Activated CD4-positive, alpha-beta T cell treated with anti-CD3 and anti-CD28 coated beads for 4 hours (primary cell): ENCODE measurements at places on chromosomes 6 and 20.

GRCh38 chr6:40425192-40425919 lies 161.8 kb downstream of the LRFN2 start:
- no peak for DNase-seq

DNA sequence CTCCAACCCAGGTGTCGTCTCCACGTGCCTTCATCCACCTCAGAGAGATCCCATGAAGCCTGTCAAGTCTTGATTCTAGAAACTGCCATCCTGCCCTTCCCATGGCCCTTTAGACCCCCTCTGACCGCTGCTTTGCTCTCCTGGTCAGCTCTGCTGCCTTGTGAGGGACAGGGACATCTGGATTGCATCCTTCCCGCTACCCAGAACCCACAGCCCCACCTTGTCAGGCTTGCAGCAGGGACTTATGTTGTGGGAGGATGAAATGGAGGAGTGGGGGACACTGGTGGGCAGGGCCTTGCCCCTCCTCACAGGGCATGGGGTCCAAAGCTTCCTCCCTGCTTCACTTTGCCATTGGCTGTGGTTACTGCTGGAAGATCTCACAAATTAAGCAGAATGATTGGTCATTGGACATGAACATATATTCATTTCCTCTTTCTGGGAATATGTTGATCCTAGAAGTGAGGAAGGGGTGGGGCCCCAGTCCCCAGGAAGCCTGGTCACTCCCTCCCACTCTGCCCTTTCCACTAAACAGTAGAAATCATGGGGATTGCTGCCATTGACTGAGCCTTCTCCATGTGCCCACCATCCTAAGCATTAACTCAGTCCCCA lies 4.5 kb downstream of the GLP1R start:
- DNase-seq = no peak

DNA sequence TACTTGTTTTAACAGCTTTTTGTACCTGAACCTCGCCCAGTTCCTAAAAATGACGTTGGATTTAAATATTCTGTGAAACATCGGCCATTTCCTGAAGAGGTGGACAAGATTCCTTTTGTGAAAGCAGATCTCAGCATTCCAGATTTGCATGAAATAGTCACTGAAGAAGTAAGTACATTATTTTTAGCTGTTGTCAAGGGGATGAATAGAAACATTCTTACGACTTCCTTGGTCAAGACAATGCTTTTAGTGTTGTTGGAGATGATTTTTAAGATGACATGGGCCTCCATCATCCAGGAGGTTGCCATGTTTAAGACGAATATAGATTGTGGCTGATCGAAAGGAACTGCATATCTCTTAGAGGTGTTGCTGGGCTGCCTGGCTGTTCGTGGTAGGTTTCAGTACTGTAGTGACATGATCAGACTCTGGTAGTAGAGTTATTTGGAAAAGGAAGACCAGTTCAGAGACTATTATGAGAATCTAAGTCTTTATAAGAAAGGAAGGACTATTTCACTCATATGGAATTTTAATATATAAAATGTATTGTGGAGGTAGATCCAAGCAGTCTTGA lies 29.9 kb upstream of the ADIG start:
- DNase-seq = no peak

- no peak for DNase-seq
Observed at GRCh38 chr6:75024828-75025227, 181.0 kb downstream of the COL12A1 start.

- no peak for DNase-seq
Observed at GRCh38 chr6:126396131-126396530, 56.2 kb downstream of the CENPW start.

- no peak for DNase-seq
Observed at GRCh38 chr6:95882371-95882770, 133.4 kb upstream of the FUT9 start.

DNA sequence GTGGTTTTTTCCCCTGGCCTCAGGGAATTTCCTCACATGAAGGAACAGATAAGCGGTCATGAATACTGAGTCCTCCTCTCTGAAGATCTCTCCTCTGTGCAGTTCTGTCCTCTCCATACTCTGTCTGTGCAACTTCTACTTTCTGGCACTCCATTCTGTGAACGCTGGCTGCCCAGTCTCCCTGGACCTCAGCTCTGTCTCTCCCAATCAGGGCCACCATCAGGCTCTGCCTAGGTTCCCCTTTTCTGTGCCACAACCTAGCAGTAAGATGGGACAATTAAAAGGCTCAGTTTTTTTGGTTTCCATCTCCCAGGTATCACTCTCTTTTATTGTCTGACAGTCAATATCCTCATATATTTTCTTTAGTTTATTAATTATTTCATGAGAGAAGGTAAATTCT lies 4.8 kb upstream of the ADGB start:
- DNase-seq = no peak

GRCh38 chr6:168214586-168215104 lies 104.9 kb downstream of the DACT2 start:
- no peak for DNase-seq

- DNase-seq = no peak
Observed at GRCh38 chr6:146859795-146860495, 261.2 kb downstream of the ADGB start.

DNA sequence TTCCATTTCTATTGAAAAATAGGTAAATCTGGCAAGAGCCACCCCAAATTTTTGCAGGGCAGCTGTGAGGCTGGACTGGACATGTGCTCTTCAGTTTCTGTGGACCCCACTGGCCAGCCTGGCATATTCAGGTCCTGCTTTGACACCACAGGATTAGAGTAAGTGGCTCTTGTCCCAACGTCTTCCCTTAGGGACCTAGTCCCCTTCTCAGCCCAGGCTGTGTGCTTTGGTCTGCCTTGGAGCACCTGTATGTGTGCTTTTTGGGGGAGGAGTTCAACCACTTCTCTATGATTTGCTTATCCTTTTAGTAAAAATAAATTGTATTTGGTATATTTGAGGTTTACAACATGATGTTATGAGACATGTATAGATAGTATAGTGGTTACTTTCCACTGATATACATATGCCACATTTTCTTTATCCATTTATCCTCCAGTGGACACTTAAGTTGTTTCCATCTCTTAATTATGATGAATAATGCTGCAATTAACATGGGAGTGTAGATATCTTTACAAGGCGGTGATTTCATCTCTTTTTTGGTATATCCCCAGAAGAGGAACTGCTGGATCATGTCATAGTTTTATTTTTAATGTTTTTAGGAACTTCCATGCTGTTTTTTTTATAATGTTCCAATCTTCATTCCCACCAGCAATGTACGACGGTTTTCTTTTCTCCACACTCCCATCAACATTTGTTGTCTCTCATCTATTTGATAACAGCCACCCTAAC lies 167.8 kb upstream of the UST start:
- no peak for DNase-seq

GRCh38 chr6:136161950-136162349 lies 88.2 kb downstream of the MTFR2 start:
- DNase-seq = no peak

GRCh38 chr20:45944151-45944964 lies 9.9 kb downstream of the PCIF1 start:
- DNase-seq = no peak

- no peak for DNase-seq
Observed at GRCh38 chr6:53436526-53437303, 88.0 kb upstream of the ELOVL5 start.

- DNase-seq = no peak
Observed at GRCh38 chr6:51704932-51705540, 382.4 kb downstream of the PKHD1 start.

- no peak for DNase-seq
Observed at GRCh38 chr6:115643762-115644161, 416.9 kb downstream of the FRK start.

GRCh38 chr6:111769365-111770152 lies 103.7 kb downstream of the FYN start:
- DNase-seq = no peak

DNA sequence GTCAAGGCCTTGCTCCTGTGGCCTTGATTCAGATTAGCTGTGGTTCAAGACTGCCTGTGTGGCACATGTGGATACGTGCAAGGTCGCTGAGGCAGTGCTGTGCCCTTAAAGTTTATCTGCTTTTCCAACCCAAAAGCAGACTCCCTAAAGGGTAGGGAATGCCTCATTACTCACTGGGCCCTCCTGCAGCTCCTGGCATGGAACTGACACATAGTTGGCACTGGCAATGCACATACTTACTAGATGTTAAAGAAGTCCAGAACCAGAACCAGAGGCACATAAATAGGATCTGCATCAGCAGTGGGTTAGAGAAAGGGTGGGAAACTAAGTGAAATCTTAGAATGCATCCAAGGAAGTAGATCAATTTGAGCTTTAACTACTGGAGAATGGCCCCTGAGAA lies 90.6 kb upstream of the MLN start:
- DNase-seq = no peak

GRCh38 chr20:62364911-62365736 lies 2.0 kb downstream of the LAMA5 start:
- no peak for DNase-seq

DNA sequence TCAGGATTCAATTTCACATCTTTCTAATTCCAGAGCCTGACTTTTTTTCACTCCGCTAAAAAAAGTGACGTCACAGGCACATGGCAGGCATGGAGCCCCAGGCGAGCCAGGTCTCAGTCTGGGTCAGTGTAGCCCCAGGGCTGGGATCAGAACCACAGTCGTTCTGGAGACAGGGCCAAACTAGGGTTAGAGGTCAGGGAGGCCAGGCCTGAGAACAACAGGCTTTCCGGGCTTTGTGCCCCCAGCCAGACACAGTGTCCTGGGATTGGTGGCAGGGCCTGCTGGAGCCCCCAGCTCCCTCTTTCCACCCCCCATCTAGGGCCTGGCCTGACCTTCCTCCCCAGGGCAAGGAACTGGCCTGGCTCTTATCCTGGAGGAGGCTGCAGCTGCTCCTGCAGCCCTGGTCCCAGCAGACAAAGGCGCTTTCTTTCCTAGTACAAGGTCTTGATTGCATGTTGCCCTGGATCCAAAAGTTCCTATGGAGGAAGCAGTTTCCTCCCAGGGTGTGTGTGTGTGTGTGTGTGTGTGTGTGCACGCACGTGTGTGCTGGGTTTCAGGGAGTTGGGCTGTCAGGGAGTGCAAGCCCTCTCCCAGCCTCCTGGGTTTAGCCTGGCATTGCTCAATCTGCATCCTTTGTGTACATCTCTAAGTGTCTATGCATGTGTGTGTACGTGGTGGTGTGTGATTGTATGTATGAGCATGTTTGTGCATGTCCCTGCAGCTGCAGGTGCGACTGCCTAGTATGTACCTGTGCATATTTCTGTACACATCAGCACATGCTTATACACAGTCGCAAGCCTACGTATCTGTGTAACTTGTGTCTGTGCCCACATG lies 26.5 kb upstream of the EMILIN3 start:
- no peak for DNase-seq

- no peak for DNase-seq
Observed at GRCh38 chr6:166733900-166734299, 106.8 kb upstream of the RPS6KA2 start.

GRCh38 chr6:117555262-117555849 lies 47.0 kb downstream of the GOPC start:
- DNase-seq = no peak

DNA sequence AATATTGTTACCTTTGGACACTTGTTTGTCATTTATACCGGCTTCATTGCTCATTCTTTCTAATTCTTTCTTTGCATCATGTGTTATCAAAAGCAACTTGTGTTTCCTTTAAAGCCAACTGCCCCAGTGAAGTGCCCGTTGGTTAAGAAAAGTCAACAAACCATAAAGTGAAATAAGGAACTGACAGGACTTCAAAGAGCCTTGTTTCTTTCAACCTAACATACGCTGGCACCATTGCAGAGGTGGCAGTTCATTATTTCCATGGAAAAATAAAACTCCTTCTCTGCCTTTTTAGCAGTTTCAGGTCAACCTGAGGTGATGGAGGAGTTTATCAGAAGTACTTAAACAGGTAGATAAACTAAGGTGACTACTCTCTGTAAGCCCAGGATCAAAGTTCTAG lies 28.8 kb downstream of the FERMT1 start:
- no peak for DNase-seq

- DNase-seq = no peak
Observed at GRCh38 chr6:5078121-5078669, 6.9 kb upstream of the PPP1R3G start.

- no peak for DNase-seq
Observed at GRCh38 chr6:169539176-169539897, 162.5 kb downstream of the WDR27 start.

DNA sequence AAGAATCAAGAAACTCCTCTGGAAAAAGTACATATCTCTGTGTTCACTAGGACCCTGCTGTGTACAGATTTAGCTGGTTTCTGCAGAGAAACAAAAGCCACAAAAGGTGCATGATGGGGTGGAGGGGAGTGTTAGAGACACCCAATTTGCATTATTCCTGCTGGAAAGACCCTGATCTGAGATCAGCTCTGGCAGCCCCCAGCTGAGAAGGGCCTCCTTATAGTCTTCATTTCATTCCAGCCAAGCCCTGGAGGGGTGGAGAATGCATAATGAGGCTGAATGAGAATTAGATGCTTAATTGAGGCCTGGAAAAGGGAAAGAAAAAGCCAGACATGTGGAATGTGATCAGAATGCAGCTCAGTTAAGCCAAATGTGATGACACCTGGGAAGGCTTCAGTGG lies 545.6 kb downstream of the KIF16B start:
- no peak for DNase-seq

DNA sequence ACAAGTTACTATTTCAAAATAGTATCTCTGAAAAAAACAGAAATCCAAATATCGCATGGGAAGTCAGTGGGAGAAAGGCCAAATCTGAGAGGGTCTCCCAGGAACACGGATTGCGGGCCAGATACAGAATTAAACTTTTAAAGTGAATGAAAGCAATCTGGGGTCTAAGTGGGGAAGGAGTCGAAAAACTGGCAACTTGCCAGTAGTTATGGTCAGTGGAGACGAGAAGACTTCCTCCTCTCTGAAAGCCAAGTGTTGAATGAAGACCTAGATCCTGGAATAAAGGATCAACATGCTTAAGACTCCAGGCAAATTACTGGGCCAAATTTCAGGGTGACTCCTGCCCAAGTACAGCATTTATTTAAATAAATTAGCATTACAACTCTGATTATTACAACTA lies 123.6 kb downstream of the BFSP1 start:
- no peak for DNase-seq

DNA sequence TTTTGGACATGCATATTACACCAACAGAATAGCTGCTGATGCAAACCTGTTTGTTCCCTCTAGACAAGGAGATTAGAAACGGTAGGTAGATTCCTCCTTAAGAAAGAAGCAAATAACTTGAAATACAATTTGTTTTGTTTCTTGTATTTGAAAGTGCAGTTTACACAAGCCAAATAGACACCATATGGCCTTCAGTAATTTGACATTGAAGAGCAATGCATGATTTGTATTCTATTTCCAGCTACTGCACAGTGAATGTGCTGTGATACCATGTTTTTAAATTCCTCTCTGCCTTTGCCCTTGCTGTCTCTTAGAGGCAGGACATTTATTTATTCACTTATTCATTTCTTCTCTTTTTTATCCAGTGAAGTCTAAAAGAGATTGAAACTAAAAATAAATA lies 31.9 kb upstream of the ANKEF1 start:
- DNase-seq = no peak

DNA sequence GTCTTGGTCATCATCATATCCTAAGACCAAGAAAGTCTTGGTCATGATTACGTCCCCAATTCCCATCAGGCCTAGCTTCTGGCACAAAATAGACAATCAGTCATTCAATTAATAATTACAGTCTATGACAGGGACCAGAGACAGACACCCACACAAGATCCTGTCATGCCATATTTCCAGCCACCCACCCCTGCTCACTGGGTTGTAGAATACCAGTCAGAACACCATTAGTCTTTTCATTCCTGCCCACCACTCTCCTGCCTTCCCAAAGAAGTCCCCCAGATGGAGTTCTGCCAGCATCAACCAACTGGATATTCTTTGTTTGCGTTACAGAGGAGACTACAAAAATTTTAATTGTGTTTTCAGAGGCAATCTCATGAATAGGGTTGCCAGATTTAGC lies 81.0 kb downstream of the BCAS1 start:
- DNase-seq = no peak

- DNase-seq = peak; percentile 12
Observed at GRCh38 chr20:45344168-45344860, 3.9 kb downstream of the SDC4 start.
